Activated CD8-positive, alpha-beta memory T cell treated with anti-CD3 and anti-CD28 coated beads, Interleukin-2, amount 50 U/mL, for 4 hours (primary cell): ENCODE measurements at places on chromosomes 7 and 10.

- no peak for DNase-seq
These were observed 608 bp downstream of the ENTPD7 start for GRCh38 chr10:99659868-99660366.

DNA sequence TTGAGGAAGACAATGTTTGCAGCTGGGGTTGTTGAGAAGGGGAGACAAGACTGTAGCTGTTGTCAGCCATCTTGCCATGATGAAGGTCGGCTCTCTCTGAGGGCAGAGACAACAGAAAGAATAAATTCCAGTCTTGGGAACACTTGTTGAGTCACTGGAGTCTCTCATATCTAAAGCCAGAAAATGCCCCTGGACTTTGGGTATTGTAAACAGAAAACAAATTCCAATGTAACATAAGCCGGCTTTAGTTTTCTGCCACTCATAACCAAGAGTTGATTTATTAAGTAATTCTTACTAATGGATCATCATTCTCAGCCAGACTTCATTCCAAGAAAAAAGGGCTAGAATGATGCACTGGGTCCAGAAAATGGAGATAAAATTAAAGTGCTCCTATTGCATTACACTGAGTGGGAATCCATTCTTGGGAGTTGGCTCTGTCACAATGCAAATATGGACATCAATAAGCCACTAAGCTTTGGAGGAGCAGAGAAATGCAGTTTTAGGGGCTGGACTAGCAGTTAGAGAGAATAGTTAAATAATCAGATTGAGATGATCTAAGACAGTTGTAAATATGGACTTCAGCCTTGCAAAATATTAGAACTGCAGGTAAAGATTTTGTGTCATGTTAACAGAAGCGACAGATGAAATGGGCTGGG lies 78.9 kb downstream of the ADAM12 start:
- DNase-seq, result no peak

DNA sequence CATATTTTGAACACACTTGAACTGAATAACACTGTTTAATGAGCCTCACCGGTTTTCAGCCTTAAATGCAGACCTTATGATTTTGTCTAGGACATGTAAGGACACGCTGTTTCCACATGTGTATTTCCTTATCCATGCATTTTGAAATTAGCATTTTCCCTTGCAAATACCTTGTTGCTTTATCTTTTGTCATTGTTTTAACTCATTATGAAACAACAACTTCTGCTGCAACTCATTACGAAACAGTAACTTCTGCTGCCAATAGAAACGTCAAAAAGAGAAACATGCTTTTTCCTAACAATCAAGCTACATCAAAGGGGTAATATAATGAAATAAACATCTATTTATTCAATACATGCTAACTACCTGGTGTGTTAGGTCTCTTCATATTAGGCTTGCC lies 322.0 kb downstream of the AGMO start:
- no peak for DNase-seq

DNA sequence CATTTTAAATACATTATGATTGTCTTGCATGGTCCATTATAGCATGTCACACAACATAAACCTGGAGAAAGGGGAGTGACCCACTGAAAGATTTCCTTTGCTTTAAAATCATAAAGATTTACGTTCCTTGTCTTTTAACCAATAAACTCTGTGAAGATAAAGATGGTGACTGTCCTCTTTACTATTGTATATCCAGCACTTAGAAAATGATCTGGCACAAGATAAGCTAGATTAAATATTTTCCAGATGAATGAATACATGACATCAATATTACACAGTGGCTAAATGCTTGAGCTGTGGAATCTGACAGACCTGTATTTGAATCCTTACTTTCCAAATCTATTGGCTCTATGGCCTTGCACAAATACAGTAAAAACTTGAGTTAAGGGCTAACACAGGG lies 938.4 kb downstream of the SORCS1 start:
- DNase-seq, result no peak

DNA sequence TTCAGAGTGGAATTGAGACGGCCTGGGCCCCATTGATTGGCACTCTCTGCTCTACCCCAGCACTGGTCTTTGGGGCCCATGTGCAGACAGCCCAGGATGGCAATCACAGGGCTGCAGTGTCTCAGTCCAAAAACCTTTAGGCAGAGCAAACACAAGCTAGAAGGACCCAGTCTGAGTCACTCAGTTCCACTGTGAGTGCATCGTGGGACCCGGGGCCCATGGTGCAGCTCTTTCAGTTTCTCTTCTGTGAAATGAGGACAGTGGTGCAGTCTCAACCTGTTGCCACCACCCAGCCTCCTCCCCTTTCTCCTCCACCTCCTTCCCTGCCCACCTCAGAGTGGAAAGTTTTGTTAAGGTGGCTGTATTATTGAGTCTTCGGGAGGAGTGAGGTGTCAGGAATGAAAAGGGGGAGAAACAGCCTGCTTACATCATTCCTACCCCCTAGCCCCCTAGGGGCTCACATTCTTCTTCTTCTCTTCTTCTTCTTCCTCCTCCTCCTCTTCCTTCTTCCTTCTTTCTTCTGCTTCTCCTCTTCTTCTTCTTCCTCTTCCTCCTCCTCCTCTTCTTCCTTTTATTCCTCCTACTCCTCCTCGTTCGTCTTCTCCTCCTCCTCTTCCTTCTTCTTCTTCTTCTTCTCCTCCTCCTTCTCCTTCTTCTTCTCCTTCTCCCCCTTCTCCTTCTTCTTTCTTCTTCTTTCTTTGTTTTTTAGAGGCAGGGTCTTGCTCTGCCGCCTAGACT lies 19.5 kb upstream of the CARD11 start:
- peak; percentile 79 for DNase-seq

GRCh38 chr10:101889256-101890210 lies 45.9 kb upstream of the KCNIP2 start:
- DNase-seq, result peak; percentile 69

GRCh38 chr7:44217223-44217714 lies 16.5 kb downstream of the YKT6 start:
- no peak for DNase-seq

GRCh38 chr7:22094413-22095342 lies 149.0 kb upstream of the CDCA7L start:
- DNase-seq, result no peak

DNA sequence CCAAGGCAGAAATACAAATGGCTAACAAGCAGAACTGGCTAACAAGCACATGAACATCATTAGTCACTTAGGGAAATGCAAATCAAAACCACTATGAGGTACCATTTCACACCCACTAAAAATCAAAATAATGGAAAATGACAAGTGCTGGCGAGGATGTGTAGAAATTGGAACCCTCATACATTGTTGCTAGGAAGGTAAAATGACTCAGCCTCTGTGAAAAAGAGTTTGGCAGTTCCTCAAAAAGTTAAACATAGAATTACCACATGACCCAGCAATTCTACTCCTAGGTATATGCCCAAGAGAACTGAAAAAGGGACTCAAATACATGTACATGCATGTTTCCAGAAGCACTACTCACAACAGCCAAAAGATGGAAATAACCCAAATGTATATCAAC lies 52.8 kb upstream of the ANAPC16 start:
- DNase-seq, result no peak

DNA sequence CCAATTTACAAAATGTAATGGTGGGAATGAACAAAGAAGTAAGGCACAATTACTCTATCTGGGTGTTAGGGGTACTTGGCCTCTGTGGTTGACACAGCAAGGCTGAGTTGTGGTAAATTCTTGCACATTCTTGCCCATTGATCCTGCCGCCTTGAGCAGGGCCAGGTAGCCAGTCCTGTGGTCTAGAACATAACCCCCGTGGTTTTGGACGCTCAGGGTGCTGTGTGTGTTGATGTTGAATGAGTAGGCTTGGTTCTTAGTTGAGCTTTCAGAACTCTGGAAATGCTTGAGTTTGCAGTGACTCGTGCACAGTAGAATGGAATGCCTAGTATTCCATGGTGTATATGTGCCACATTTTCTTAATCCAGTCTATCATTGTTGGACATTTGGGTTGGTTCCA lies 42.3 kb upstream of the CDHR3 start:
- DNase-seq, result no peak

DNA sequence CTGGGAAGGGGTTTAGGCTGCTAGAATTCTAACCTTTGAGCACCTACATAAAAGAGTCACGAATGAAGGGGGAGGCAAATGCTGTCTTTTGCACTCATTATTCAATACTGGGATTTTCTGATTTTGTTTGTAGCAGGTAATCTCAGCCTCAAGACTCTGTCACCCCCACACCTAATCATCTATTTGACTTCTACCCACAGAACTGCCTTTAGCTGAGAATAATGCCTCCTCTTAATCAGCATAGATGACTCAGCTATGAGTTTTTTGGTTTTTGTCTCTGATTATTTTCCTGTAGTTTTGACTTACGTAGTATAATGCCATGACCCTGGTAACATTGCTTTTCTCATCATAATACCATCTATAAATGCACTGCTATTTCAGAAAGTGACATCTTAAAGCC lies 42.7 kb upstream of the CACNB2 start:
- no peak for DNase-seq

DNA sequence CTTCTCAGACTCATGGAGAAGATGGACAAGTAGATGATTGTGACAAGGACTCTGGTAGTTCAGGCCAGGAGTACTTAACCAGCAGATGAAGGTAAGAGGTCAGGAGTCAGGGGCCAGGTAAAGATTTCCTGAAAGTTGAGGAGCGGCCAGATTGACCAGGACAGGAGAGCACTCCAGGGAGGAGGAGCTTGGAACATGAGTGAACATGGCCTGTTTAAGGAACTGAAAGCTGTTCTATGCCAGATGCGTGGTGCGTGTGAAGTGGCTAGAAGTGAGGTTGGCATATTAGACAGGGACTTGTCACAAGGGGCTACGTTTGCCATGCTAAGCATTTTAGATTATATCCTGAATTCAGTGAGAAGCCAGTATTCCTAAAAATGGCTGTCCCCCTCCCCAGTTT lies 157.2 kb downstream of the WNT2 start:
- DNase-seq, result no peak

- DNase-seq, result no peak
These were observed 4.0 kb upstream of the SLC29A4 start for GRCh38 chr7:5278766-5279165.

- DNase-seq, result no peak
These were observed 24.0 kb upstream of the DPYSL4 start for GRCh38 chr10:132162590-132163277.

GRCh38 chr7:101832685-101833375 lies 15.4 kb downstream of the CUX1 start:
- no peak for DNase-seq

- DNase-seq, result no peak
These were observed 305.7 kb downstream of the FZD1 start for GRCh38 chr7:91569728-91570457.

DNA sequence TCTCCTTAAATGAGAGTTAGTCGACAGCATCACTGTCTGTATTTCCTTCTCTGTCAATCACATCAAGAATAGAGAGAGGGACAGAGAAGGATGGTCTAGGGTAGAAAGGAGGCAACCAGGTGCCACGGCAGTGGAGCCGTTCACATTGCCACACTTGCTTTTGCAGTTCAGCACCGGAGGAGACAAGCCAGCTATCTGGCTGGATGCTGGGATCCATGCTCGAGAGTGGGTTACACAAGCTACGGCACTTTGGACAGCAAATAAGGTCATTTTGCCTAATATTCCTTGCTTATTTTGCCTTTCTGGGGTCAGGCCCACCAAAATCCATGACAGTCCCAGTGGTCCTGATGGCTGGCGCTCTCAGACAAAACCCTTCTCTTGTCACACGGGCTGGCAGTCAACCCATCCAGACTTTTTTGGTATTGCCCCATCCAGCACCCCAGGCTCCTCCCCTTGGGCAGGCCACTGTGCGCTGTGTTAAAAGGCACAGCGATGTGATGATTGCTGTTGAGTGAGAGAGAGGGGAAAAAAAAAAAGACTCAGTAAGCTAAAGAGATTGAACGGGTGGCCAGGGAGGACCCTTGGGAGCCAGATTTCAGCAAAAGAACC lies 8.4 kb downstream of the CPA2 start:
- DNase-seq, result no peak

- DNase-seq, result no peak
These were observed 91.7 kb downstream of the CCDC3 start for GRCh38 chr10:12909836-12910185.

DNA sequence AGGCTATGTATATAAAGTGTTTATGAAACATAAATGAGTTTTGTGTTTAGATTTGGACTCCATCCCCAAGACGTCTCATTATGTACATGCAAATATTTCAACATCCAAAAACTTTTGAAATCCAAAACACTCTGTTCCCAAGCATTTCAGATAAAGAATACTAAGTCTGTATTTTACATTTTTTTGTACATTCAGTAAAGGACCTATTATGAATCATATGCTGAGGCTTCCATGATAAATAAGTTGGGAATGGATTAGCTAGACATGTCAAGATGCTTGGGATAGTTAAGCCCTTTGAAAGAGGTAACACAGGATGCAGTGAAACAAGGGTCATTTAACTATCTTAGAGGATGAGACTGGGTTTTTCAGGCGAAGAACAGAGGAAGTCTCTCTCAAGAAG lies 262.9 kb downstream of the SNX13 start:
- DNase-seq, result no peak
